ENCODE measurements at places on chromosomes 11 and 22.

- no peak for DNase-seq
These were observed 3.0 kb downstream of the TMEM218 start for GRCh38 chr11:125108469-125108868.

- DNase-seq, result no peak
These were observed 46.2 kb upstream of the SMCO4 start for GRCh38 chr11:93589347-93589746.

GRCh38 chr22:49519117-49519737 is 308.4 kb downstream of the BRD1 start:
- DNase-seq, result no peak

GRCh38 chr22:19148417-19149046 is 1.6 kb downstream of the GSC2 start:
- DNase-seq, result no peak

Data from astrocyte of the spinal cord (primary cell).